ENCODE measurements at places on chromosomes 3 and 15.

GRCh38 chr3:159866201-159866746, 122.4 kb upstream of the IL12A start:
- DNase-seq, result no peak

GRCh38 chr3:14440531-14441239, 38.3 kb downstream of the SLC6A6 start:
- no peak for DNase-seq

DNA sequence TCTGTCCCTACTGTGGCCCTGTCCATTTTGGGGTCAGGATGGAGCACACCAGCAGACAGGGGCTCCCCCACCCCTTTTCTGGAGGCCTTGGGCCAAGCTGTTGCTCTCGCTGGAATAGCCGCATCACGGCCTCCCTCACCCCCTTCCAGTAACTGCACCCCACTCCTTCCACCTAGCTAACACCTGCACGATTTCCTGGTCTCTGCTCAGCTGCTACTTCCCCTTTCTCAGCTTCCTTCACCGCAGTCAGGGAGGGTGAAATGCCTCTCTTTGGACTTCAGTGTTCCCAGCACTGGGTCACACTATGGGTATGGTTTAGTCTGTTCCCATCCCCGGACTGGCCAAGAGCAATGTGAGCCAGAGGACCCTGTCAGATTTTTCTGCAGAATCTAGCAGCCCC, 400.2 kb downstream of the MCTP2 start:
- DNase-seq, result no peak

DNA sequence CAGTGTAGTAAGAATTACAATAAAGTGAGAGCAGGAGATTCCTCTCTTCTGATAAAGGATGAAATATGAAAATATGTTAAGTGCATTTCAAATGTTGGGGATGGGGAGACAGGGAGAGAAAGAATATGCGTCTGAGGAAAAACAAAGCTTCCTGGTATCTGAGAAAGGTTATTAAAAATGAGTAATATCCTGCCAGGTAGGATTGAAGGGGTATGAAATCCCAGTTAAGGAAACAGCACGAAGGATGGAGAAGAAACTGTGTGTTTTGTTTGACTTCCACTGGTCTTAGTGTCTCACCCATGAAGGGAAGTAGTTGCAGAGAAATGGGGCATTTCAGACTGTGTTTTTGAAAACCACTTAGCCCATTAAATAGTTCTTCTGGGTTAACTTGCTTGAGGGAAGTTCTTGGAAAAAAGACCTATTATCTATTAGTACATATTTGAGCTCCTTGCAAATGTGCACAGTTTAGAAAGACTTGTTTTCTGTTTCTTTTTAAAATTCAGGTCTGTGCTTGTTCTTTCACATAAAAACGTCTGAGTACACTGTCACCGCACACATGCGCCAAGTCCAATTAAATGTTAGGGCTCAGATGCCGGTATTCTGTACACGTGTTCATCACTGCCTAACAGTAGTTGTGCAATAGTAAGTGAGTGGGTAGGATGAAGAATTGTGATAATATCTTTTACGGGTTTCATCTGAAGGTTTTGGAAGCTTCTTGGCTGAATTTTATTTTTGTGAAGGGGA, 196.1 kb upstream of the P2RY1 start:
- DNase-seq, result no peak

- DNase-seq, result no peak
Measured at GRCh38 chr15:90654233-90655136, 62.7 kb upstream of the BLM start.

- DNase-seq, result no peak
Measured at GRCh38 chr3:32421991-32422859, 30.6 kb downstream of the CMTM7 start.

- DNase-seq, result no peak
Measured at GRCh38 chr15:63022181-63022580, 20.4 kb upstream of the TPM1 start.

DNA sequence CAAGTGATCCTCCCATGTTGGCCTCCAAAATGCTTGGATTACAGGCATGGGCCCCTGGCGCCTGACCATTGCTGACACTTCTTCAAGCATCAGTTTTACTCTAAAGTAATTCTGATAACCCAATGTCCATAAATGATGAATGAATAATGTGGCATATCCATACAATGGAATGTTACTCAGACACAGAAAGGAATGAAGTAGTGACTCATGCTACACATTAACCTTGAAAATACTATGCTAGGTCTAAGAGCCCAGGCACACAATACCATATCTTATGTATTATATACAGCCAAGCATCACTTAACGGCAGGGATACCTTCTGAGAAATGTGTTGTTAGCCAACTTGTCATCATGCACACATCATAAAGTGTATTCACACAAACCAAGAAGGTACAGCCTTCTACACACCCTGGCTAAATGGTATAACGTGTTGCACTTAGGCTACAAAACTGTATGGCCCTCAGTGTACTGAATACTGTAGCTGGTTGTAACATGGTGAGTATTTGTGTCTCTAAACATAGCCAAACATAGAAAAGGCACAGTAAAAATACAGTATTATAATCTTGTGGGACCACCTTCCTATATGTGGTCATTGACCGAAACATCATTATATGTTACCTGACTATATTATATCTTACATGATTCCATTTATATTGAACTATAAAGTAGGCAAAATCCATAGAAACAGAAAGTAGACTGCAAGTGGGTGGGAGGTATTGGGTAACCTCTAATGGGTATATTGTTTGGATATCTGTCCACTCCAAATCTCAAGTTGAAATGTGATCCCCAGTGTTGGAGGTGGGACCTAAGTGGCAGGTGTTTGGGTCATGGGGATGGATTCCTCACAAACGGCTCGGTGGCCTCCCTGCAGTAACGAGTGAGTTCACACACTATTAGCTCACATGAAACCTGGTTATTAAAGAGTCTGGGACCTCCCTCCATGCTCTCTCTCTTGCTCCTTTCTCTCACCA, 31.4 kb downstream of the MKRN2 start:
- no peak for DNase-seq

DNA sequence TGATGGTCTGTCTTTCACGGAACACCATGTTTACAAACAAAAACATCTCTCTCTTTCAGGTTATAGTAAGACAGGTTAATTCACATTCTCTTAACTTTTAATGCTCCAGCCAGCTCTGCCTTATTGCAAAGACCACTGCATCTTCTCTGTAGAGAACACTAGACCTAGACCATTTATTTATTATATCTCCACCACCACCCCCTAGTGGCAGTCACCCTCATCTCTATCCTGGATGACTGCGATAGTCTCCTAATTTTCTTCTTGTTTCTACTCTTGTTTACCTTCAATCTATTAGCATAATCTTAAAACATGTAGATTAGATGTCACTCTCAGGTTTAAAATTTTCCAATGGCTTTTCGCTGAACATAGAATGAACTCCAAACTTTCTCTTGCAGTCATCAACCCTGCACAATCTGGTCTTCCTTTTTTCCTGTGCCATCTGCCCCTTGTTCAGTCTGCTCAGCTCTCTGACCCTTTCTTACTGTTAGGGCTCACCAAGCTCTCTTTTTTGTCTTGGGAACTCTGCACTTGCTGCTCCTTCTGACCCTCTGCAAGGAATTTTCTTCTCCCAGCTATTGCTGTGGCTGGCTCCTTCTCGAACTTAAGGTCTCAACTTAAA, 155.6 kb downstream of the SQOR start:
- DNase-seq, result no peak

GRCh38 chr15:78997981-78998499, 53.2 kb upstream of the CTSH start:
- DNase-seq, result no peak

DNA sequence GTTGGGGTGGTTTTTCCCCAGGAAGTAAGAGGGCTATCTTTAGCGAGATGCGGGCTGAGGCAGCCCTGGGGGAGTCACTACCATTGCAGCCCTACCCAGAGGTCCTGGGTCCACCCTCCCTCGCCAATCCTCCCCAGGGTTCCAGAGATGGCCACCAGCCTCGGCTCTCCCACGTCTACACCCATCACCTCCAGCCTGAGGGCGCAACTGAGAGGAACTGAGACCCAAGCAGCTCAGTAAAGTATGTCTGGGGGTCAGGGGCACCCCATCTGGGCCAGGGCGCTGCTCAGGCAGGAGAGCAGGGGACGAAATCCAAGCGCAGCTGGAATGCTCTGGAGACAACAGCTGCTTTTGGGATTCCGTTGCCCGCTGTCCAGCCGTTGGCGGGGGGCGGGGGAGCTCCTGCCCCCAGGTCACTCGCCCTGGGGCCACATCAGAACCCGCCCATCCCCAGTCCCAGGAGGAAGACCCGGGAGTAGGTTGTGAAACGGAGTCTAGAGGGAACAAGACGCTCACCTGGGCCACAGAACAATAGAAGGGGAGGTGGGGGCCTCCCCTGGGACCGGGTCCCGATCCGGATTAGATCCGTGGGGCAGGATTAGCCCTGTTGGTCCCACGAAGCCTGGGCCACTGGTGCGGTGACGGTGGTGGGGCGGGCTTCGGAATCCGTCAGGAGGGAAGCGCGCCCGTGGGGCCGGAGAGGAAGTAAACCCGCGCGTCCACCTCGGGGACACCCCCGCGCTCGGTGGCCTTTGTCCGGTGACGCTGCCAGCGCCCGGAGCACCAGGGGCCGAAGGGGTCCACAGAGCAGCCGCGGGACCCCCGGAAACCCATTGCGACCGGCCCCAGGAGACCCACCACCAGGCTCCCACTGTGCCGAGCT, 1.4 kb upstream of the NDUFAF3 start:
- DNase-seq, result no peak

DNA sequence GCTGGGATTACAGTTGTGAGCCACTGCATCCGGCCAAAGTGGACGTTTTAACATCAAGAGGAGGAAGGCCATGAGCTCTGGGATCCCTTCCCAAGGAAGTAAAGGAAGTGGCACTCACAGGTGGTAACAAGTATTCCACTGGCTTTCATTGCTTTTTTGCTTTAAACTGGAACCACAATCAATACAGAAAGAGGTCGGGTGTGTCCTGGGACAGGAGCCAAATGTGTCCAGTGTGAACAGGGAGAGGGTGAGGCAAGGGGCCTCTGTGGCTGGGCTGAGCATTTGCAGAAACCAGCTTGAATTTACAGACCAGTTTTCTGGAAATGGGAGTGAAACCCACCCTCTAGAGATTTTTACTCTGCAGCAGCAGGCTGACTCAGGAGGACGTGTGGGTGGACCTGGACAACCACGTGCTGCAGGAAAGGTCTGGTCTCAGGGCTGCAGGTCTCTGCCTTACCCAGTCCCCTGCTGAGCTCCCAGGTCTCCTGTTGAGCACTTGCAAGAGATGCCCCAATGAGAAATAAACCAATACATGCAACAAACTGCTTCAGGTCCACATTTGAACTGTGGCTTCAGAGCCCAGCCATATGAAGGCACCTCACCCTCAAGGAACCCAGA, 42.8 kb upstream of the TMEM115 start:
- no peak for DNase-seq

GRCh38 chr3:12465836-12466225, 18.4 kb upstream of the TSEN2 start:
- no peak for DNase-seq

DNA sequence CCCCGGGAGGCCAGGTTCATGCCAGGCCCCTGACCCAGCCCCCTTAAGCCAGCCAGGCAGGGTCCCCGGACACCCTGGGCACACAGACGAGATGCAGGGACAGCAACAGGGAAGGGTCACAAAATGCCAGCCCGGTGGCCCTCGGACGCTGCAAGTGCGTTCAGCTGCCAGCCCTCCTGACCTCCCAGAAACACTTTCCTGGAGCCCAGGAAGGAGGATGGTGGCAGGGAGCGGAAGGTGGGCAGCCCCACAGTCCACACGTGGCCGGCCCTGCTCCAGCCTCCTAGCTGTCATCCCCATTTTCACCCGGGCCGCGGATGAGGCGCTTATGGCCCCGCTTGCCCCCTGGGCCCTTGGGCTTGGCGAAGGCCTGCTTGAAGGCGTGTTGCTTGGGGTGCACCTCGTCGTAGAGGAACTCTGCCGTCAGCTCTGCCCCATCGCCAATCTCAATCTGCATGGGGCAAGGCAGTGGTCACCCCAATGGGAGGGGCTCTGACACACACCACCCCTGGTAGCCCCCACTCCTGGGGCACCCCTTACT, 3.4 kb upstream of the TLR9 start:
- DNase-seq, result no peak

DNA sequence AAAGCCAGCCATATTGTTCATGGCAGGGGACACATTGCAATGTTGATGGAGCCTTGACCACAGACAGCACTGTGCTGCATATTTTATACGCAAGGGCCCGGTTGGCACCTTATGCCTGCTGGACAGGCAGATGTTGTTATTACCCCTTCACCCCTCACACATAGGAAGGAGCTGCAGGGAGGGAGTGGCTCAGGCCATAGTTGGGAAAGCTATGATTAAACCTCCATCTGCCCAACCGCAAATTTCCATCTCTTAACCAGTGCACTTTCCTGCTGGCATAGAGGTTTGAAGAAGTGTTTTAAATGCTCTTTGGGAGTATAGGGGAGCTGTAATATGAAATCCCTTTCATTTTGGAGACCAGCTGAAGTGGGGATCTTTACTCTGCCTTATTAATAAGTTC, 224.7 kb downstream of the CACNA2D3 start:
- no peak for DNase-seq

DNA sequence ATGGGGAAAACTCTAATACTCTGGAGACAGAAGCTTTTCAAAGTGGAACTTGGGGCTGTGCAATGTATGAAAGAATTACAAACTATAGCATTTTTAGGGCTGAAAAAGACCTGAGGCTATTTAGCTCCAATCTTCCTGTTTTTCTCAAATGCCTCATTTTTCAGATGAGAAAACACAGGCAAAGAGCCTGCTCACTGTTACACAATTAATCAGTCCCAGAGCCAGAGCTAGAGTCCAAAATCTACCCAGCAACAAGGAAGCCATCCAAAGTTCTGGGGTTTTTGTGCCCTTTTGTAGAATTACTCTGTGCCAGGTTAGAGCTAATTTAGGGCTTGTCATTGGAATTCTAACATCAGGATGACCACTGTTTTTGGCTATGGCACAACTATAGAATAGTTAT, 45.5 kb downstream of the GPR149 start:
- DNase-seq, result no peak

- DNase-seq, result no peak
Measured at GRCh38 chr3:186869253-186870100, 27.0 kb downstream of the ADIPOQ start.

DNA sequence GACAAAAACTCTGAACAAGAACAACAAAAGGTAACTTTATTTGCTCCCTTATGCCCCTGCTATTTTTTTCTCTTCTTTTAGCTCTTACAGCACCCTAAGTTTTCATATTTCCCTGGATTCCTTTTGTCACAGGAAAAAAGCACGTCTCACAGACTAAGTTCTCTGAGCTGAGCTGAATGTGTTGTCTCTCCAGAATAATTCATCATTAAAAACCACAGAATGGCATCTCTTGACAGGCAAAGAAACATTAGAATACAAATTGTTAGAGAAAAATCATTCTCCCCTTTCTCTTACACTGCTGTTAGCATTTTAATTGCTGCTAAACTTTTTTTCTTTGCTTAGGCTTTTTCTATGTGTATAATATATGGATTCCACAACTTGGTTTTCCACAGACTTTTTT, 48.7 kb upstream of the SECISBP2L start:
- no peak for DNase-seq

DNA sequence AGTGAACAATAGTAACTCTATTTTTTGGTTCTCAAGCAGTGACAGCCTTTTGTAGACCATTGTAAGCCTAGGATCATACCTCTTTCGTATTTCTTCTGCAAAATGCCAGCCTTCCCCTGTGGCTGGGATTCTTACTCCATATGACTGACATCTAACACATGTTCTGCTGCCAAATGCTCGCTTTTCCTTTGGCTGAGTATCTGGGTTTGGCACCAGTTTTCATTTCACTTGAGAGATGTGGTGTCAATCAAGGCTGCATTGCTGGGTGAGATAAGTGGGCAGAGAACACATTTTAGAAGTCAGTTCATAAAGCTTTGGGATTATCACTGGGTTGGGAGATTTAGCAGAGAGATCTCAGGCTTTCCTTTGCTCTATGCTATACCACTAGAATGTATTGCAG, 514.7 kb upstream of the SGO1 start:
- no peak for DNase-seq

GRCh38 chr3:100810671-100811070, 101.4 kb downstream of the TFG start:
- DNase-seq, result no peak
